ENCODE measurements at places on chromosomes 2 and 18. TPM values are rescaled to one million over a fixed set of nuclear protein-coding genes. Genes with fewer than 3 reads are reported as not detected.

DNA sequence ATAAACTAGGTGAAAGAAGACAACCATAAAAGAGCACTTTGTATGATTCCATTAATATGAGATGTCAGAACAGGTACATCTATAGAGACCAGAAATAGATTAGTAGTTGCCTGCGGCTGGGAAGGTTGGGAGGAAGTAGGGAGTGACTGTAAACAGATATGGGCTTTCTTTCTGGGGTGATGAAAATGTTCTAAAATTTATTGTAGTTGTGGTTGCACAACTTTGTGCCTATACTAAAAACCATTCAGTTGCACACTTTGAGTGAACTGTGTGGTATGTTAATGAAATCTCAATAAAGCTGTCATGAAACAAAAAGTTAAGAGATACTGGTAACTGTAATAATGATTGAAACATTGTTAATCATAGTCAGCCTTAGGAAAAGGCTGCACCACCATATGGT, 152.7 kb upstream of the ALPP start:
- DNase-seq = no peak

DNA sequence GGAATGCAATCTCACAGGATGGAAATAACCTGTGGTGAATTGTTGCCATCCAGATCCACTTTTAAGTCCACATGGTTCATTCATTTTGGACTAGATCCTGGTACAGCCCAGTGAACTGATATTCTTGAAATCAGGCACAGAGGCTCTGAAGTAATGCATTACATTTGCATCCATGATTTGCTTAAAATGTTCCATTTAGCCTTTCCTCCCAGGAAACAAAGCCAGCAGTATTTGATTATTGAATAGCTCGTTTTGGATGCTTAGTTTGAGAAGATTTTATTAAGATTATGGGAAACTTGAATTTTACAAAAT, 995.8 kb upstream of the CDH2 start:
- no peak for DNase-seq

GRCh38 chr2:8270699-8271098, 411.2 kb upstream of the ID2 start:
- DNase-seq = no peak

DNA sequence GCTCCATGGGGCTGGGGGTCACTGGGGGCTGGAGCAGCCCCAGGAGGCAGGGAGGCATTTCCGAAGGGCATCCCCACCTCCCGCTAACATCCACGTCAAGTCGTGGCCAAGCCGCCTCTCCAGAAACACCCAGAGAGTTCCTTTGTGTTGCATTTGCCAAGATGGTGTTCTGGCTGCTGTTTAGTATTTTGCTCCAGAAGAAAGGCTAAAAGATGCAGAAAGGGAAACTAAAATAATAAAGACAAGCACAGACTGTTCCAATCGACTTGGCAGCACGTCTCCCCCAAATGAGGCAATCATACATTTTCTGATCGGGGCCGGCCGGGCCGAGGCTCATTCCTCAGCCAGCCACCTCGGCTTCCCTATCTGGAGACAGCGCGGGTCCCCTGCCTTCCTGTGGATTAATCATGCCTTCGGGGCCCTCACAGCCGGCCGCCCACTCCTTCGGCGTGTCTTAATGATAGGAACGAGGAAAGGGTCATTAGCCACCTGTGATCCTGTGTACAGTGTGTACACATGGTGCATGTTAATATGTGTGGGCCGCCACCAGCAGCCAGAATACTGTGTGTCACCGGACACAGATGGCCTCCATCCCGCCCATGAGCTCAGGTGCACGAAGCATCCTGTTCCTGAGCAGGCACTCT, 169.2 kb downstream of the KLHL29 start:
- DNase-seq = no peak

DNA sequence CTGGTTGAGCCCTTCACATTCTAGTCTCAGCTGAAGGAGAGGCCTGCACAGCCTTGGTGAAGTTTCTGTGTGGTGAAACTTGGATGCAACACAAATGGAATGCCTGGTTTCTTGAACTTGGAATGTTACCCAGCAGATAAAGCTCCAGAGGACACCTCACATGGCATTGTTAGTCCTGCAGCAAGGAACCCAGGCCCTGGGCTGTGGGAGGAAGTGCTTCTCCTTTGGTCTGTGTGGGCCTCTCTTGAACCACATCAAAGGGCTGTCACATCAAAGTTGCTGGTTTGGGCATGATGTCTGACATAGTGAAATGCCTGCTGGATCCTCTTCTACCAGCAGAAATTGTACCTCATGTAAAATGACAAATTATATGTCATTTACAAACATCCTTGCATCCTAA, 198.5 kb downstream of the FHOD3 start:
- DNase-seq = no peak

GRCh38 chr2:194867328-194867727, 789.7 kb upstream of the SLC39A10 start:
- DNase-seq = no peak

The LHCGR gene
- polyA plus RNA-seq = 0.29 TPM

The TRIM54 gene
- 3.7 TPM for polyA plus RNA-seq
